ENCODE measurements at places on chromosomes 6 and 20.

DNA sequence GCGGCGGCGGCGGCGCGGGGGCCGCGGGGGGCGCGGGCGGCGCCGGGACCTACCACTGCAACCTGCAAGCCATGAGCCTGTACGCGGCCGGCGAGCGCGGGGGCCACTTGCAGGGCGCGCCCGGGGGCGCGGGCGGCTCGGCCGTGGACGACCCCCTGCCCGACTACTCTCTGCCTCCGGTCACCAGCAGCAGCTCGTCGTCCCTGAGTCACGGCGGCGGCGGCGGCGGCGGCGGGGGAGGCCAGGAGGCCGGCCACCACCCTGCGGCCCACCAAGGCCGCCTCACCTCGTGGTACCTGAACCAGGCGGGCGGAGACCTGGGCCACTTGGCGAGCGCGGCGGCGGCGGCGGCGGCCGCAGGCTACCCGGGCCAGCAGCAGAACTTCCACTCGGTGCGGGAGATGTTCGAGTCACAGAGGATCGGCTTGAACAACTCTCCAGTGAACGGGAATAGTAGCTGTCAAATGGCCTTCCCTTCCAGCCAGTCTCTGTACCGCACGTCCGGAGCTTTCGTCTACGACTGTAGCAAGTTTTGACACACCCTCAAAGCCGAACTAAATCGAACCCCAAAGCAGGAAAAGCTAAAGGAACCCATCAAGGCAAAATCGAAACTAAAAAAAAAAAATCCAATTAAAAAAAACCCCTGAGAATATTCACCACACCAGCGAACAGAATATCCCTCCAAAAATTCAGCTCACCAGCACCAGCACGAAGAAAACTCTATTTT lies 2.0 kb downstream of the FOXC1 start:
- no peak for DNase-seq

DNA sequence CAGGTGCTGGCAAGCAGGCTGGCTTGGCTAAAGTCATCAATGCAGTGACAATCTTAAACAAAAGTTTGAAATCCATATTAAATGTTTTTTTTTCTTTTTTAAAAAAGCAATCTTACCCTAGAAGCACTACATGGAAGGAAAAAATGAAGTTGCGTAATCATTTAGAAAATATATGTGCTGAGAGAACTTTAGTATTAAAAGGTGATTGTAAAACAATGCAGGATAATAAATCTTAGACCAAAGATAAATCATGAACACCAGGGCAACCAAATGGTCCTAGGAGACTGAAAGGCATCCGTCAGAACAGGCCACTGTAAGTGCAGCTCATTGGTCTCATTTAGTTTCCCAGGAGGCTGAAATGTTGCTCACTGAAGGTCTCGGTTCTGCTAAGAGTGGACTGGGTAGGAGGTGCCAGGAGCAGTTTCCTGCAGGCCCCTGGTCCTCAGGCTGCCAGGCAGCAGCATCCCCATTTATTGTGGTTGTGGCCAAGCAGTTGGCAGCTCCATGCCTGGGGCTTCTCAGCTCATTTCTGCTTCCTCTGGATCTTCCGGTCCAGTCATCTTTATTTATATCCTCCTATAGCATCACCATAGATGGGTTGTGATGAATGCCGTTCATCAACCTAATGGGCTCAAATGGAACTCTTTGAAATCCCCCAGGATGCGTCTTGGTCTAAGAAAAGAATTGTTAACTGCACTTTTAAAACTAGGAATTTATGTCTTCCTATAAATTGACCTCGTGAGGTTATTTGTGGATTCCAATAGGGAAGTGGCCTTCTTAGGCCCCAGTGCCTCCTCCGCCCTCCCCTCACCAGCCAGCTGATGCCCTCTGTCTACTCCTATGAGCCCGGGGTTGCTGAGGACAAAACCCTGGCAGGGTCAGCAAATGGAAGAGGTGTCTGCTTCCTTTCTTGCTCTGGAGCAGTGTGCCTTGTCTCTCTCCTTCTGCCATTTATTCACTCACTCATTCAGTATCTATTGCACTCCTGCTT lies 269.0 kb downstream of the UST start:
- DNase-seq: no peak

GRCh38 chr6:154298297-154298696 lies 58.3 kb downstream of the IPCEF1 start:
- DNase-seq: peak; percentile 78

DNA sequence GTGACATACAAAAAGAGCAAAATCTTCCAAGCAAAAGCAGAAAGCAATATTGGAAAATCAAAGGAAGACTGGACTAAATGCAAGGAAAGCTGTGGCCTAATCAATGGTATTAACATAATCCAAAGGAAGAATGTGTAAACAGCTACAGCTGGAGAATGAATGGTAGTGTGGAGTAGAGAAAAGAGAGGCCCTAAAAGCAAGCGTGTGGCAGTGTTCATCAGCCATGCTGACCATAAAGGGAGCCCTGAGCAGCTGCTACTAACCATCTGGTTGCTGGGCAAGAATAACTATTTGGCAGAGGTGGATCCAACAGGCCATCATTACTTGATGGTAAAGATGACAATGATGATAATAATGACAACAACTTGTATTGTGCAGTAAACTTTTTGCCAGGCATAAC lies 148.5 kb upstream of the BEND6 start:
- DNase-seq: no peak

DNA sequence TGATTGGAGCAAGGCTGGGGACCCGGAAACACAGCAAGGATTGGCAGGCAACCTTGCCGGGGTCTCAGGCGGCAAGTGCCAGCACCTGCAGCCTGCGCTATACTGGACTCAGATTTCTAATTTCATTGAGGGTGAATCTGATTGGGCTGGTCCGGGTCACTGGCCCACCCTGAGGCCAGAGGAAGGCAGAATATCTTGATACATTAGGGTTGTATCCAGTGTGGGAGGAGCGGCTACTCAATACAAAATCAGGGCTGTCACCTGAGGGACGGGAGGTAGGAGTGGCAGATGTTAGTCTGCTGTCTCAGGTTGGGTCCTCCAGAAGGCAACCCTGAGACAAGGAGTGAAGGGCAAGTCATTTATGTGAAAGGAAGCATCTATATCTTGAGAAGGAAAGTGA lies 40.7 kb downstream of the BFSP1 start:
- DNase-seq: no peak

- no peak for DNase-seq
Measured at GRCh38 chr20:47146686-47147085, 209.8 kb downstream of the ZMYND8 start.

DNA sequence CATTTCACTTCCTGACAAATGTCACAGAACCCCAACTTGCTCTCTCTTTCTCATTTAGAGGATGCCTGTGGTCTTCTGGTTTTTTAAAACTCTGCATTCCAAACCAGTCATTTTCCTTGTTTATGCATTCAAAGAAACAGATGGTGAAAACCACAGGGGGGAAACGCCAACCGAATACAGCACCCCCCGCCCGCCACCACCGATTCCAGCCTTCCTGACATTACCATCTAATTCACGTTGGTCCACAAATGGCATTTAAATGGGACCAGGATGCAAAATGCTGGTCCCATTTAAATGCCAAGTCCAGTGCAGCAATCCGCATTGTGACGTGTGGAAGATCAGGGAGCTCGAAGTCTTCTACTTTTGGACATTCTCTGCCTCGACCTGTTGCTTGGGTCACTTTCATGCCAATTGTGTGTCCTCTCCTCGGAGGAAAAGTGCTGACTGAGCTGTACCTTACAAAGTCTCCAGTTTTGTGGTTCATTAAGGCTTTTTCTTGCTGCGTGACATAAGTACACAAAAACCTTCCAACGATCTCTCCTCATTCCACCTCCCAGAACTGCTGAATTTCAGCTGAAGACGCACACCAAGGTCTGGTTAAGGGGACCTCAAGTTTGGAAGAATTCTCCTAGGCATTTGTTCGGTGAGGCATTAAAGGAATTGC lies 35.8 kb downstream of the NEDD9 start:
- no peak for DNase-seq

GRCh38 chr20:62476056-62476838 lies 452 bp upstream of the GATA5 start:
- DNase-seq: no peak

GRCh38 chr6:114816678-114817077 lies 473.9 kb upstream of the HS3ST5 start:
- no peak for DNase-seq

DNA sequence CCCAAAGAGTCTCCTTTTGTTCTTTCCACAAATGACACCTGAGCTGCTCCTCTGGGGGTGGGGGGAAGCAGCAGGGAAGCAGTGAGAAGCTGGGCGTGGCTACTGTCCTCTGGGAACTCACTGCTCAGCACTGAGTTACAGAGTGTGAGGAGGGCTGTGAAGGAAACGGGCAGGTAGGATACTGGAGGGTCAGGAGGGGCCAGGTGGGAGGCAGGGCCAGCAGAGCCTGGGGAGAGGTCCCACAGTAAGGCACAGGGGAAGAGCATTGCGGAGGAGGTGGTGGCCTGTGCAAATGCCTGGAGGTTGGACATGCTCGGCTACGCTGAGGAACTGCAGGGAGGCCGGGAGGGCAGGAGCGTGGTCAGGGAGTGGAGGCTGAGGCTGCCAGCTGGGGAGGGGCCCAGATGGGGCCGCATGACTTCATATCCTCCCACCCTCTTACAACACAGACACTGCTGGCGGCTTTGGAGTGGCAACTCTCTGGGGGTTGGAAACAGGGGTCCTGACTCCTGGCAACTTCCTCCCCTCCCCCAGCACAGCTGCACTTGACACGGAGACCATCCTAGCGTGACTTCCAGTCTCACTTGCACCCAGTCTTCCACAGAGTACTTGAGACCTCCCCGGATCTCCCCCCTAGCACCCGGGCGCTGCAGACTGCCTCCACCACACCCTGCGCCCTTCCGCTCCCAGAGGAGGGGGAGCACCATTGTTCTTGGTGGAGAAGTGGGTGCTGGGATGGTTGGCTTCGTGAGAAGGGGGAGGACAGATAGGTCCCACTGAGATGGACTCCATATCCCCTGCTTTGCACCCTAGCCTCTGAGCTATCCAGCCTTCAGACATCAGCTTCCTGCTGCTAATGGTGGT lies 34.2 kb downstream of the RBM38 start:
- DNase-seq: no peak

DNA sequence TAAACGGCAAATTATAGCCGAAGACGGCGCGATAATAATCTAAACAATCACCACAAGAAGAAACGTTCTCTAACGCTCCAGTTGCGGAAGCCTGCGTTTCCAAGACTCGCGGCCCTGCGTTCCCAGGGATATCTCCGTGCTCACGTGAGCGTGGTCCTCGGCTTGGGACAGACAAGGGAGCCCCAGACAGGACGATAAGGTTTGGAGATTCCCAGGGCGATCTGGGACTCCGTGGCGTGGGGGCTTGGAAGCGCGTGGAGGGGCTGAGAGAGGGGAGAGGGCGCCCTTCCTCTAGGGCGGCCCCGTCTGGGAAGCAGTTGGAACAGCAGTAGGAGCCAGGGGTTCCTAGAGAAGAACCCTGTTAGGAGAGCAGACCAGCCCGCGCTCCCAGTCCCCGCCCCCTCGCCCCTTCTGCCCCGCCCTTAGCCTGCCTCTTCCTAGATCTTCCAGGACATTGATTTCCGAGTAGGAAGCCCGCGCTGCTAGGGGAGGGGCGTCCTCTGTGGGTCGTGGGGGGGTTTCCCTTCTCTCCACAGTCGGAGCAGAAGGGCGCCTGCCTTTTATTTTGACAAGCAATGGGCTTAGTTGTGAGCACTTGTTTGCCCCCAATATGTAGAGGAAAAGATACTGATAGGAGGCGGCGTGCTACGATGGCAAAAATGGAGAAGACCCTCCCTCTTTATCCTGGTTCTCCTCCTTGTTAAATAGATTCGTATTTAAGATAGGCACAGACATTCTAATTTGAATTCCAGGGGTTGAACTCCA lies 10.6 kb downstream of the NRN1 start:
- no peak for DNase-seq

DNA sequence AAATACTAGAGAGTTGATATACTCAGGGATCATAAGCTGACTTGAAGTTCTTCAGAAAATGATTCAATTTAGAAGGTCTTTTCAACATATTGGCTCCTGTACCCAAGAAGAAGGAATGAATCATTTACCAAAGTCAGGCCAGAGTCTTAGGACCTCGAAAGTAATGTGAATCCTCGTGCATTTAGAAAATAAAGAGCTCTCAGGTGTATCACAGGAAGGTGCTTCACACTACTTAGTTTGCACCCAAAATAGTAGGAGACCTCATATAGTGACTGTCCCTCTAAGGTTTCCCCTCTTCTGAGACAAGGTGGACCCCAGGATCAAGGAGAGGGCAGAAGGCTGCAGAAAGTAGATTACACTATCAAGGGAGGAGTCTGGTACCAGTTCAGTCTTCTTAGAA lies 71.8 kb downstream of the F13A1 start:
- no peak for DNase-seq

DNA sequence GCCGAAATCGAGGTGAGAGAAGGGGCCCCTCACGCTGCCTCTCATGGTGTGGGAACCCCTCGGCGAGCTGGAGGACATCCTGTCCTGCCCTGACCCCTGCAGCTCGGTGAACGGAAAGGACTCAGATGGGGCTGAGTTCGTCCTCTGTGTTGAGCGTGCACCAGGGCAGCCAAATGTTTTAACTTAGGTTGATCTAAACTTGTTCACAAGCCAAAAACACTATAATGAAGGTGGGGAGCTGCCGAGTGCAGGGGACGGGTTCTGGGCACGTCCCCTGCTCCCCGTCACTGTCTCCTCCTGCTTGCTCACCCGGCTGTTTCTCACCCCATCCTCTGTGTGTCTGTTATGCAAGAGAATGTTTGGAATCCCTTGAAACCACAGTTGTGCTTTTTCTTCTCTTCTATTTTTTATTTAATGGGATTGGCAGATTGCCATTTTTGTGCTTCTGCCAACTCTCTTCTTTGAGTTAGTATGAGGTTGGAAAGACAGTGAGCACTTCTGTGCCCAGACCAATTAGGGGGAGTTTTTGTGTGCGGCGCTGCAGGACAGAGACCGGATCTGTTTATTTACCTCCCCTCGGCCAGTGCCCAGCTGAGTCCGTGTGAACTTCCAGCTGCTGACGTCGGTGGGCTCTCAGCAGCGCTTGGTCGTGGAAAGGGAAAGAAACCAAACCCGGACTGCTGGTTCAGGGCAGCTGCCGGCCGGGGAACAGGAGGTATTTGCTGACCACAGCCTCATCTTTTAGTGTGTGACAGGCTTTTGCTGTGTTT lies 158.1 kb downstream of the DTNBP1 start:
- DNase-seq: no peak

DNA sequence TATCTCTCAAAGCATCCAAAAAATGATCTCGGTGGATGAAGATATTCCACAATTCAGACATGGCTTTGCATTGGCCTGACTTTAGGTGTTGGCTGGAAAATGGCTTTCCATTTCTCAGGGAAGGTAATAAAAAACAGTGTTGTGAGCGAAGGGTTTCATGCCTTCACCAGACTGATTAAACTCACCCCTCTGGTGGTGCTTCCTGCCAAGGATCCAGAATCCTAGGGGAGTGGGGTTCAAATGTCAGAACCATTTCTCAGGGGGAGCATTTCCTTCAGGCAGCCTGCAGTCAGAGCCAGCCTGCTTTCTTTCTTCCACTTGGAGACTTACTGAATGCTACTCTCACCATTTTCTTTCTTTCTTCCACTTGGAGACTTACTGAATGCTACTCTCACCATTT lies 45.7 kb upstream of the SMIM28 start:
- DNase-seq: no peak

DNA sequence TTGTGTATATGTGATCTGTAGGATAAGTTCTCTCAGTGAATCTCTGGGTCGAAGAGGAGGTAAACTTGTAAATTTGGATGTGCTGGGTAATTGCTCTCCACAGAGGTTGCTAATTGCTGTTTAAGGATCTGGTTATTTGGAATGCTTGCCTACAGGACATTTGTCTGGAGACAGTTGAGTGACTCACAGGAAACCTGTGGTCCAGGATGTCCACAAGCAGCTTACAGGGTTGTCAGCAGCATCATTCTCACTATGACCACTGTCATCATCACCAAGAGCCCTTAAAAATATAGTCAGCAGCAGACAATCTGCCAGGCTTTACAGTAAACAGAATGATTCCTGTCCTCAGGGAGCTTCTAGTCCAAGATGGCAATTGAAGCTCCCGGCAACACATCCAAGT lies 31.2 kb upstream of the KCNK5 start:
- DNase-seq: peak; percentile 24

Data from common myeloid progenitor, CD34-positive (primary cell).